ENCODE measurements at places on chromosomes 6 and 20.

- DNase-seq, result no peak
Observed at GRCh38 chr20:23002276-23002675, 32.8 kb upstream of the SSTR4 start.

DNA sequence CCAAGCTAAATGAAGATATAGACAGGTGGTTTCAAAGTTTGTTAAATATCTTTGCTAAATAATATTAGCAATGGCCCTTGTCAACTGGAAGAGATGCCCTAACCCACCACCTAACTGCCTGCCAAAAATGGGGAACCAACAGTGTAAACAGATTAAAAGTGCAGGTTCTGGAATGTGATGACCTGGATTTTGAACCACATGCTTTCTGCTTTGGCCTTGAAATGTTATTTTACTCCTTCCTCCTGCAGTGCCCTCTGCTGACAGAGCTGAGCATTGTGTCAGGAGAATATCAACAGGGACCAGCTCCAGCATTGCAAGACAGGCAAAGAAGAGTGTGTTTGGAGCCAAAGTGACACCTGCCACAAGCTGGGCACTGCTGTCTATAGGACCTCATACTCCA, 226.6 kb downstream of the MYLK4 start:
- DNase-seq, result no peak

- DNase-seq, result peak; percentile 72
Observed at GRCh38 chr6:37705239-37706051, 7.8 kb upstream of the MDGA1 start.

- DNase-seq, result no peak
Observed at GRCh38 chr6:44737341-44737740, 349.8 kb downstream of the CDC5L start.

DNA sequence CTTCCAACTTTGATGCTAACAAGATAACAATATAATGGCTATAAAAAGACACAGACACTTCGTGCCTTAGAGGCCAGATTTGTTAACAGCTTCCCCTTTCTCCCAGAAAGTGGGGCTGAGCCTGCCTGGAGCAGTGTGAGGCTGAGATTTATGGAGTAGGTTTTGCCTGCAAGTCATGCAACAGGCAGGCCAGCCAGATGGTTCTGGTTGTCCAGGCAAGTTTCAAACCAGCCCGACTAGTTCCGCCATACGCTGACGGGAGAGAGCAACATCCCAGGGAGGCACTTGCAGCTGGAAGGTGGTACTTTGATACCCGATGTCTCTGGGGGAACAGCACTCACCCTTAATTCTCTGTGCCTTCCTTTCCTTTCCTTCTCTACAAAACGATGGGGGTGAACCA, 81.3 kb upstream of the NAA20 start:
- no peak for DNase-seq

GRCh38 chr6:158322724-158323560, 10.7 kb downstream of the TULP4 start:
- no peak for DNase-seq

DNA sequence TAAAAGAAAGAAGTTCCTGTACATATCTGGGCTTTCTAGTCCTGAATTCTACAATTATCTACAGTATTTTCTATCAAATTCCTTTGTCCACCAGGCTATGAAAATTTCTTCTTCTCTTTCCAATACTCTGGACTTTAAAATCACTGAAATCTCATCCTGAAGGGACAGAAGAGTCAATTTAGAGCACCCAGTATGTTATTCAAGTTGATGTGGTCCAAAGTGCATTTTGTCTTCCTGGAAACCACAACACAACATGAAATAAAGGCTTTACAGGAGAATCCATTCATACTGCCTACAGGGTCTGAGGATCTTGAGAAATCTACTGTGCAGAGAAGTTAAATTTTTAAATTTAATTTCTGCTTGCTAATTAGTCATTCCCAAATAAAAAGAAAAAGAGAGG, 94.9 kb upstream of the ADGRF1 start:
- DNase-seq, result no peak

DNA sequence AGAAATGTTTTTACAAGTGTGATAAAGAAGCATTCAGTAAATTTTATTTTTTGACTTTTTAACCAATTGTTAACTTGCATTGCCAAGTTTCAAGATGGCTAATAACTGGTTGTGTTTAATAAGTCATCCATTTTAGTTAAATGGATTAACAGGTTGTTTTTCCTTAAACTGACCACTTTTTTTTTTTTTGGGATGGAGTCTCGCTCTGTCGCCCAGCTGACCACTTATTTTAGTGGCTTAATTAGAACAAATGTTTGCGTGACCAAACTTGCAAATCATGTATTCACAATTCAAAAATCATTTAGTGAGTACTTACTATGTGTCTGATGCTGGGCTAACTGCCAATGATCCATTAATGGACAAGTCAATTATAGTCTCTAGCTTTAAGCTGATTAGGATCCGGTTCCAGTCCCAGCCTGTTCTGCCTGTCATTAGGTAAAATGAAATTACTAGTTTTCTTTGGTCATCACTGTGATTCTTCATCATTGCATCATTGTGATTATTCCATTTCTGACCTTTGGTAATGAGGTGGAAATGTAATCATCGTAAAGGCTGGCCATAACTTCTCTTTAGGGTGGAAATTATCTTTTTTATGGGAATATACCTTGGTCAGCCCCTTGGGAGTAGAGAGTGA, 729.2 kb upstream of the MARCKS start:
- no peak for DNase-seq

DNA sequence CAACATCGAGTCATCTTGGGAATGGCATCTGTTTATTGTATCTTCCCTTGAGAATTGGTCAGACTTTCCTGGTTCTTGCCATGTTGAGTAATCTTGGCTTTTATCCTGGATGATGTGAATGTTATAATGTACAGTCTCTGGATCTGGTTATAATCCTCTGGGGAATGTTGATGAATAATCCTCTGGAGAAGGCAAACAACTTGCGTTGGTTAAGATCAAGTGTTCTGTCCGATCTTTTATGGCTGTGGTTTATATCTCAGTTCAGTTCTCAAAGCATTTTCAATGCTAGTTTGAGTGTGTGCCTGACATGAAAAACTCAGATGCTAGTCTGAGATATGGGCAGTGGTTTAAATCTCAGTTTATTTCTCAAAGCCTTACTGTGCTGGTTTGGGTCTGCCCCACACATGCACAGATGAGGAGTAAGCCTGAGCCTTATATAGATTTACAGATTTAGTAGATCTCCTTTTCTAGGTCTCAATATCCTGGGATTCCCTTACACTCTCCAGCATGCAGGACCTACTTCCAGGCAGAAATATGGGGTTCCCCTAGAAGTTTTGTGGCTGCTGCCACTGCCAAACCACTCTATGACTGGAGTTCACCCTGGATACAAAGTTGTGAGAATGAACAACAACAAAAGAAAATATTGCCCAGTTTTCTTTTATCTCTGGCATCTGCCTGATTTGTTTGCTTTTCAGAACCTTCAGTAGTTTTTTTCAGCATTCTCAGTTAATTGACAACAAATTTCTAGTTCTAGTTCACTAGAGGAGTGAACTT, 191.8 kb upstream of the MAN1A1 start:
- DNase-seq, result no peak

- no peak for DNase-seq
Observed at GRCh38 chr6:111978532-111979149, 75.3 kb upstream of the CCN6 start.

- no peak for DNase-seq
Observed at GRCh38 chr20:12715991-12716680, 292.6 kb upstream of the SPTLC3 start.

DNA sequence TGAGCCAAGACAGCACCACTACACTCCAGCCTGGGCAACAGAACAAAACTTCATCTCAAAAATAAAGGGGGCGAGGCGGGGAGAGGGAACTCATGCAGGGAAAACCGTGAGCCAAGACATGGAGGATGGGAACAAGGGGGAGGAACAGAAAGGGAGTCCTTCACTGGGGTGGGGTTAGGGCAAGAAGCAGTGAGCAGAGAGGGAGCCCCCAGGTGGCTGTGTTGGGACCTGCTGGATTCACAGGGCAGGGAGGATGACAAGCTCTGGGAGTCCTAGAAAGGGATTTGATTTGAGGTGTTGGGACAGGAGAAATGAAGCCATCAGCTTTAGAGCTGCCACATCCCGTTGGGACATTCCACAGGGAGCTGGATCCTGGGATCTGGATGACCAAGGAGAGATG, 90.6 kb upstream of the TOP1 start:
- DNase-seq, result no peak

DNA sequence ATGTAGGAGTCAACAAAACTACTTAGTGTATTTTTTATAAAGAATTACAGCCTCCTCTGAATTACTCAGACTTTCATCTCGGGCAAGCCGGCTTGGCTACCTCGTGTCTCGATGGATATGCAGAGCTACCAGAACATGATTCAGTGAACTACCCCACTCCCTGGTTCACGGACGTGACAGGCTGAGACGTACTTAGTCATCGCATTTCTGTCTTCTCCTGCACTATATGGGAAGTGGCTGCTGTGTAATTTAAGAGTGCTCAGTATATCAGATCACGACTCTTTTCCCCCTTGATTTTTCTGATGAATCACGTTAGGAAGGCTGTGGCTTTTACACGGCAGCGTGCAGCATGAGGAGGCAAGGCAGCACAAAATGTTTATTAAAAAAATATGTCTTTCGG, 302.7 kb upstream of the ZFP64 start:
- DNase-seq, result no peak

- no peak for DNase-seq
Observed at GRCh38 chr6:45012687-45013086, 315.4 kb upstream of the RUNX2 start.

DNA sequence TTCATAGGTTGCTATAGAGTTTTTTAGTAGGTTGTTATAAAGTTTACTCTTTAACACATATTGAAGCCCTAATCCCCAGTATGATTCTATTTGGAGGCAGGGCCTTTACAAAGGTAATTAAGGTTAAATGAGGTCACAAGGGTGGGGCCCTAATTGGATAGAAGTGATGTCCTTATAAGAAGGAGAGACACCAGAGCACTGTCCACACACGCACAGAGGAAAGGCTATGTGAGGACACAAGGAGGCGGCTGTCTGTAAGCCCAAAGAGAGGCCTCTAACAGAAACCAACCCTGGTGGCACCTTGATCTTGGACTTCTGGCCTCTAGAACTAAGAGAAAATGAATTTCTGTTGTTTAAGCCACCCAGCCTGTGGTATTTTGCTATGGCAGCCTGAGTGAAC, 98.5 kb downstream of the GJA10 start:
- DNase-seq, result no peak

- DNase-seq, result no peak
Observed at GRCh38 chr6:14396392-14396791, 278.8 kb downstream of the CD83 start.

DNA sequence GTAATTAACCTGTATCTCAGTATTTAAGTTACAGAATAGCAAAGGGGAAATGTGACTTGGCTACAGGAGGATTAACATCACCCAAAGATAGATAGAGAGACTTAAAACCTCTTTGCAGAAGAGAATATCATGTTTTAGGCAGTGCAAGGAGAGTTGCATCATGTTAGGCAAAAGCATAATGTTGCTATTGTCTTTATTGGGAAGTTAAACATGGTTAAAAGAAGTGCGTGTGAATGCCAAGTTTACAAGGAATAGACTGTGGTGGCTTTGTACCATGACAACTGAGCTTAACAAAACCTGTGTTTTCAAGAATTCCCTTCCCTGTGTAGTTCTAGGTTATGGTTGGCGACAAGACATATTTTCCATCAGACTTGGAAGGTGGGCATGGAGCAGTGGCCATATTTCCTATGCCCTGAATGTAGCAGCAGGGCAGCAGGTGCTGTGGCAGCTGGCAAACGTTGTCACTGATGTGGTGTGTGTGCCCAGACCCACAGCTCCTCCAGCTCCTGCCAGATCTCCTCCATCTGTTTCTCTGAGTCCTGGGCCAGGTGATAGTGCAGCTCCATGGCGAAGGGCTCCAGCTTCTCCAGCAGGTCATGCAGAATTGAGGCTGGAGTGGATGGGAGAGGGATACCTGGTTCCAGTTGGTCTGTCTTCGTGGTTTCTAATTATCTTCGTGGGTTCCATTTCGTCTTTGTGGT, 163.3 kb downstream of the QRSL1 start:
- DNase-seq, result no peak

- no peak for DNase-seq
Observed at GRCh38 chr20:35680452-35681183, 15.9 kb upstream of the CPNE1 start.

DNA sequence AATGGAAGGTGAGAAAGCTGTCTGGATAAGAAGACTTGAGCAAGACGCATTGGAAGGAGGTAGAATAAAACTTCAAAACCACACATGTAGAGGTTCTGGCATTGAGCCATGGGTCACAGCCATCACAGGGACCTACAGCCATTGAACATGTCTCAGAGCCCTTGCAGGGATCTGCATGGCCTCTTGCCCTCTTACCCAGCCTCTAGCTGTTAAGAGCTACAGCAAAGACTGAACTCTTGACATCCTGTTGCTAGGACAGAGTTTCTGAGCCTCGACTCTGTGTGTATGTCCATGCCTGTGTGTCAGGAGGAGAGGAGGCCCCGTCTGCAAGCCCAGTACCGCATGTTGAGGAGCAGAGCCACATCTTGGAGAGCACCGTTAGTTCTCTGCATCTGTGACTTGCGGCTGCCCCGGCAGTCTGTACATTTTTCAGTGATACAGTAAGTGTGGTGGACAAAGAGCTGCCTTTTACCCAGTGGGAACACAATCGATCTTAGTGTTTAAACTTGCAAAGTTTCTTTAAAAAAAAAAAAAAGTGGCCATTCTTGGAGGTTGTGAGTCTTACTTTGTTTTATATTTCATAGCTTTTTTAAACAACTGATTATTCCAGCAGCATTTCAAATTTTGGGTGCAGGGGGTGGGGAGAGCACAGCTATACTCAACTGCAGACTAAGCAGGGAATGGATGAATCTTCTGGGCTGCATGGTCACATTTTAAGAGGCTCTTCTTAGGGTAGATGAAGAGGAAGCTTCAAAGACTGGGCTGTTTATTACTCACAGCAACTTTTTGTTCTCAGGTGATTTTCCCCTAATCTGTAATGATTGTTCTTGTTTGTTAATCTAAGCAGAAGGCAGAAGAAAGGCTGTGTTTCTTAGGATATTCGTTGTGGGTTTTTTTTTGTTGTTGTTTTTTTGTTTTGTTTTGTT, 88.5 kb downstream of the TBC1D7 start:
- no peak for DNase-seq

- no peak for DNase-seq
Observed at GRCh38 chr6:148221196-148221979, 121.2 kb upstream of the SASH1 start.

- no peak for DNase-seq
Observed at GRCh38 chr6:131683479-131683878, 17.7 kb downstream of the OR2A4 start.

- no peak for DNase-seq
Observed at GRCh38 chr20:23631981-23632710, 5.6 kb downstream of the CST3 start.

Data from occipital lobe (tissue), 3 donors.